NCI-H2081 treated with DMSO at 0.1 percent for 48 hours (cell line): ENCODE measurements at places on chromosomes 6 and 20.

DNA sequence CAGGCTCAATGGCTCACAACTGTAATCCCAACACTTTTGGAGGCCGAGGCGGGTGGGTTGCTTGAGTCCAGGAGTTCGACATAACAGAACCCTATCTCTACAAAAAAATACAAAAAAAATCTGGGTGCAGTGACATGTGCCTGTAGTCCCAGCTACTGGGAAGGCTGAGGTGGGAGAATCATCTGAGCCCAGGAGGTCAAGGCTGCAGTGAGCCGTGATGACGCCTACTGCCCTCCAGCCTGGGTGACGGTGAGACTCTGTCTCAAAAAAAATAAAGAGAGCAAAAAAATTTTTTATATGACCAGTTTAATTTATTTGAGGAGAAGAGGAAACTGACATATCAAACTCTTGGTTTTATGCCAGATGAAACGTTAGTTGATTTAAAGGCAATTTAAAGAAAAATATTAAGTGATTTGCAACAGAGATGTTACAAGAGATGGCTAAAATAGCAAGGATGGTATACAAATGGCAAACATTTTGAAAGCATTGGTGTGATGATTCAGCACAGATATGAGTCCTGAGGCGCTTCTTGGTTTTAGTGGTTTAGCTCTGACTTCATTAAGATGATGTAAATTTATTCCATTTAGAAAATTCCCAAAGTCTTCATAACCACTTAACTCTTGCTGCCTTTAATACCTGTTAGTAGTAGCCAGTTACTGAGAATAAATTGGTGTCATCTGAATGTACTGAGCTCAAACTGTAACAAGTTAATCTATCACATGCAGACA is 17.7 kb downstream of the GTF2H5 start:
- no peak for DNase-seq

- no peak for DNase-seq
Observed at GRCh38 chr6:11538052-11538818, 686 bp downstream of the TMEM170B start.

GRCh38 chr20:16346956-16347355 is 226.3 kb downstream of the KIF16B start:
- DNase-seq: no peak

DNA sequence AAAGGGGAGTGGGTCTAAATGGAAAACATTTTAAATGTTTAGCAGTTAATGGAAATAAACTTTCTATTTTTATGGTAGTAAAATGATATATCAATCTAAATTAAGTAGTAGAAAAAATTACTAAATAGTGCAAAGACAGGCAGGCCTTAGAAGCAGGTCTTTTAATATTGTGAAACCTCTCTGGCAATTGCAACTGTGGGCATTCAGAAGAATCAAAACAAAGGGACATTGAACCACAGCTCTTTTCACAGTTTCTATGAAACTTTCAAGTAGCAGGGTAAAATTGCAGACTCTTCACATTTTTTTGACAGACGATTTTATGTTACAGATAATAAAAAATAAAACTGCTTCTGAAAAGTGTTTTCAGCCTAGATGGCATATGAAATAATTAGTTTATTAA is 533.7 kb downstream of the BCKDHB start:
- DNase-seq: no peak

DNA sequence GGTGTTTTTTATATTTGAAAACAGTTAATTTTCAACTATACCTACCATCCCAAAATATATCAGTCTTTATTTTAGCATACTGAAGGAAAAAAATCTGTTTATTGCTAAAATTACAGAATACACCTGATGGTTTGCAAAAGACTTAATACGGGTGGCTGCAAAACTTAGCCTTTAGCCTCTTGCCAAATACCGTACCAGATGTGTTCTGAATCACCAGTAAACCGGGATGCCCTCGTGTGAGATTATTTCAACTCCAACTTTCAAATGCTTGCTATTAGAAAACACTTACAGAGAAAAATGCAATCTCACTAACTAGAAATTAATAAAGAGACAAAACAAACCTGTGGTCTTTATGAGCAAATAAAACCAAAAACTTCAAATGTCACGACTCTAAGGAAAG is 36.0 kb downstream of the REV3L start:
- no peak for DNase-seq

- DNase-seq: no peak
Observed at GRCh38 chr20:1817577-1818211, 77.5 kb upstream of the SIRPA start.

DNA sequence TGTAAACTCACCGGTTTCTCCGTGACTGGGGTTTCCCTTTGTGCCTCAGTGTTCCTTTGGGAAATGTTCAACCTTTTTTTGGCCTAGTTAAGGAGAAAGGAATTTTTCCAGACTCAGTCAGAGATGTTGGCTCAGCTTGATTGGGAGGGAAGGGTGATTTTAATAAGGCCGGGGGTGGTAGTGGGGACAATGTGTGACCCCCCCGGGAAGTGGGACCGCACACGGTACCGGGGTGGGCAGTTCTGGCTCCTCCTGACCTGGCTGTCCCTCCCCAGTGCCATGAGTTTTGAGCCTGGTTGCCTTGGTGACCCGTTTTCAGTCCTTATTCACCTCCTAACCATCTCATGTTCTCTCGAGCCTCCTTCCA is 132.7 kb downstream of the SNX5 start:
- no peak for DNase-seq

GRCh38 chr20:60411813-60412212 is 453.6 kb downstream of the CDH26 start:
- DNase-seq: no peak

DNA sequence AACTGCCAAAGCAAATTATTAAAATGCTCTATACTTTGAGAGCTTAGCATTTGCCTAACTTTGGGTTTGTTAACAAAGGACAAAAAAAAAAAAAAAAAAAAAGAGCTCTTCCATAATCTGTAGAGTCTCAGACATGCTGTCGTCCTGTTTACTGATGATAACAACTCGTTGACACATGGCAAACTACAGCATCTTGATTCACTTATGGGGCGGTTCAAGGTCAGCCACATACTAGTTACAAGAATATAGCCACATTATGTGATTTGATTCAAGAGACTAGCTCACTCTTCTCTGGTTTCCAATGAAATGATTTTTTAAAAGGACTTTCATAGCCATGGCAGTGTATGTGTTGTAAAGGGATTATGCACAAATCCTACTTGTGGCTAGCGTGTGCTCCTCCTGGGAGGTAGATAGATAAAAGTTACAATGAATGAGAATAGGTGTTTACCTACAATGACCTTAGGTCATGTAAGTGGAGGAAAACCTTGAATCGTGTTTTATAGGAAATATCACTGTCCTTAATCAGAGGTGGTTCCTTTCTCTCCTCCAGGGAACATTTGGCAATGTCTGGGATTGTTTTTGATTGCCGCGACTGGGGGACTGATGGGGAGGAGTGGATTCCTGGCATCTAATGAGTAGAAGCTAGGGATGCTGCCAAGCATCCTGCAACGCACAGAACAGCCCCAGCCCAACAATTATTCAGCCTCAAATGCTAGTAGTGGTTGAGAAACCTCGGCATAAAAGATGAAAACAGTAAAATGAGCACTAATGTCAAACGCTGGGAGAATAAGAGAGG is 969.2 kb upstream of the SLC35B3 start:
- DNase-seq: no peak

DNA sequence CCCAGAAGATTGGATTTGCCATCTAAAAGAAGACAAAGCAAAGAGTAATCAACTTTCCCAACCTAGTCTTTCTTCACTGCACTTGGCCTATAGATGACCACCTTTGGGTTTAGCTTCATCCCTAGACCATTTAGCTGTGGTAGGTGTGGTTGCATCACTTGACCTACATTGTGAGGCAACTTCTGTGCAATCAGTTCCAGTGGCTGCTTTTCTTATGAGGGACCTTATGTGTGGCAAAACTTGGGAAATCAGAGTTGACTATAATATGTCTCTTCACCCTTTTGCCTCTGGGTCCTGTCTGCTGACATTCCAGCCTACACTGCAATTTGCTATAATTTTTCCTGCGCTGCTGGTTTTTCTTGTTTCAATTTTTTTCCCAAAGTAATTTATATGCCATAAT is 55.2 kb downstream of the PRDM13 start:
- DNase-seq: no peak

GRCh38 chr6:47200536-47201334 is 109.0 kb downstream of the TNFRSF21 start:
- no peak for DNase-seq

GRCh38 chr20:24948939-24949679 is at the start of gene CST7:
TSS of gene CST7 (plus strand) at chr20:24949269. CDS start at chr20:24949506, 237 bp downstream.
- DNase-seq: no peak

- no peak for DNase-seq
Observed at GRCh38 chr6:100622907-100623692, 158.4 kb upstream of the SIM1 start.

- no peak for DNase-seq
Observed at GRCh38 chr6:37324131-37325033, 29.4 kb upstream of the RNF8 start.

DNA sequence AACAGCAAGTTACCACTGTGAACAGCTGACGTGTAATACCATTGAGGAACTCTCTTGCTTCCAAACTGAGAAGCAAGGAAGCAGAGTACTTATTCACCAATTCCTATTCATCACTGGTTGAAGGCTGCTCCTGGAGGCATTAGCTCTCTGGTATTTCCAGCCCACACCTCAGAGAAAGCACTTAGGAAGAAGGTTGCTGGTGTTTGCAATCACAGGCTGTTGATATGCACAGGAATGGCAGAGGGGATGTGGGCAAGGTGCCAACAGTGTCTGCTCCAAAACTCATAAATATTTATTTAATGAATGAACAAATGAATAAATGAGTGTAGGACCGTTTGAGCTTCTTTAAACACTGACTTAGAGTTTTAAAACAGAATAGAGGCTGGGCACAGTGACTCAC is 6.9 kb upstream of the RRBP1 start:
- no peak for DNase-seq

GRCh38 chr6:64477391-64477790 is 841.8 kb downstream of the PHF3 start:
- DNase-seq: no peak

DNA sequence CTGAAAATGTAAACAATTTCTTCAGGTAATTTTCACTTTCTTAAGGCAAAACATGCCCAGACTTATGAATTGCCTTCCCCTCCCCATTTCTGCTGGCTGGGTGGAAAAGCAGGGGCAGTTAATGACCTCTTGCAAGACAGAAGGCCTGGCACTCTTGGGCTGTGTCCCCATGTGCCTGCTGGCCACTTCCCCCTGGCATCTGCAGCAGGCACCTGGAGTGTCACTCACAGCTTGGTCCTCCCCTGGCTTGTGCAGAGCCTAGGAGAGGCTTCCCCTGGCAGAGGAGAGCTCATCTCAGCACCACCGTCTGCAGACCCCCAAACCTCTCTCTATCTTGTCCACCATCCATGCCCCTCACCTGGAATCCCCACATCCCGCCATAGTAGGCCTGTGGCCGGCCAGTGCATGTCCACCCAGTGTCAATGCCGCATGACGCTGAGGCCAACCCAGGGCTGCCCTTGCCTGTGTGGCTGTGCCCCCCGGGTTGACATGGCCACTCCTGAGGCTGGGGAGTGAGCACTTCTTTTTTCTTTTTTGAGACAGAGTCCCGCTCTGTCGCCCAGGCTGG is 83.5 kb upstream of the SLC22A23 start:
- no peak for DNase-seq

- no peak for DNase-seq
Observed at GRCh38 chr6:110472739-110473138, 3.7 kb downstream of the SLC22A16 start.
